ENCODE measurements at places on chromosomes 7 and 10. TPM values are rescaled to one million over a fixed set of nuclear protein-coding genes. Genes with fewer than 3 reads are reported as not detected.

The PALS2 gene
- total RNA-seq = 23.6 TPM

The HPSE2 gene
- not detected for total RNA-seq

The SPDYE9 gene
- total RNA-seq = not detected

The MYH16 gene
- 0.36 TPM for total RNA-seq

The RFC2 gene
- total RNA-seq = 13.3 TPM
